ENCODE measurements at places on chromosomes 5 and 9.

GRCh38 chr5:151646334-151646733, 40.4 kb downstream of the SPARC start:
- DNase-seq = no peak

DNA sequence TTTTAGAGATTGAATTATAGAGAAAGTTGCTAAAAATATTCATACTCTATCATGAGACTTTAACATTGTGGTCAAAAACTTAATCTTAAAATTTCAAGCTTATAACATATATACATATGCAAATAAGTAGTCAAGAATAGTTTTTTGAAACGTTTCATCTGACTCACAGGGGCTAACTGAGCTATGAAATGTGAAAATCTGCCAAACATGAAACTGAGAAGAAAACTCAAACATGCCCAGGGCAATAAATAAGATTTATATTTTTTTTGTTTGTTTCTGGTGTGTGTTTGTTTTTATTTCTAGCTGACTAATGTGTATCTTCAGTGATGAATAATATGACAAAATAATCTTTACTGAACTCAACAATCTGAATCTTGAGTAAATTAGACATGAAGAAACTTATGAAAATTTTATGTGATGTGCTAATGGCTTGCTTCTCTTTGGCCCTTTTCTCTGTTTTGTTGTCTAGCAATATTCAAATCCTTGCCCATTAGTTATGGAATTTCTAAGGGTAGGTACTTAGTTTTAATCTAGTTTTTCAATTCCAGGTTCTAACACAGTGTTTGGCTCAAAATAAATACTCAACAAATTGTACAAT, 99.9 kb downstream of the FAM174A start:
- DNase-seq = no peak

DNA sequence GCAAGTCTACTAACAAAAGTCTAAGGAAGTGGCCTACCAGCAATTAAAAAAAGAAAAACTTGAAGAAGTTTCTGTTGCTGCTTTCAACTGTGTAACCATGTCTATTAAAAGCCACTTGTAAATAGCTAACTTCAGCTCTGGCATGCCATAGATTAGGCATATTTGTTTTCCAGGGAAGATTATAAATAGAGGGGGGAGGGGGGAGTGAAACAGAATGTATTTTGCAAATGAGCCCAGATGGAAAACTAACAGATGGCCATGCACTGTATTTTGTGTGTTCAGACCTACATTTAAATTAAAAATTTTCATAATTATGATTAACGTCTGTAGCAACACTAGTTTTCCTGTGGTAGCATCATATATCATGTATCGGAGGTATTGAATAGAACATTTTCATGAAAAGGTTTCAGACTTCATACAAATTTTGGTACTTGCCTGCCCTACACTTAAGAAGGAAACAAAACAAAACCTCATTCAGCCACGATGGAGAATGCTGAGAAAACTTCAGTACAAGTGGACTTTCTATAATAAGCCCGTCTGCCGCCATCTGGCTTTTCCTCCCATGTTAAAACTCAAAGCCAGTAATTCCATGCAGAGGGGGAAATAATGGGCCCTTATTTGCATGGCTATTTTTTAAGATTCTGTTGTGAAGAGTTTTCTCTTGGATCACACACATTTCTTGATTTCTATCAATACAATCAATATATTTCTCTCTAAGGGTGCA, 220.4 kb upstream of the SMARCA2 start:
- DNase-seq = no peak

DNA sequence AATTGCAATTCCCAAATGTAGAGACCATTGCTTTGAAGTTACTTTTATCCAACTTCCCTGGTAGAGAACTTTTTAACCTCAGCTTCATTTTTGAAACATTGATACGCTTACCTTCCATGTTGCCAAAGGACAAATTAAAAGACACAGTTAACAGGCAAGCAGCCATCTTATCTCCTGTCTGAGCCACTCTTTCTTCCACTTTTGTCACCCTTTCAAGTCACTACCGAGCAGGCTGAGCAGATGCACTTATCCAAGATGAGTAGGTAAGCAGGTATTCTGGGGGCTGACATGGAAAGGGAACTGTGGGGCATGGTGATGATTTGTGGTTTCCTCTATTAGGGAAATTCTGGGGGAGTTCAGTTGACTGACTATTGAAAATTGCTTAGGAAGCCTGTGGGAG, 66.7 kb downstream of the DOCK2 start:
- DNase-seq = no peak

DNA sequence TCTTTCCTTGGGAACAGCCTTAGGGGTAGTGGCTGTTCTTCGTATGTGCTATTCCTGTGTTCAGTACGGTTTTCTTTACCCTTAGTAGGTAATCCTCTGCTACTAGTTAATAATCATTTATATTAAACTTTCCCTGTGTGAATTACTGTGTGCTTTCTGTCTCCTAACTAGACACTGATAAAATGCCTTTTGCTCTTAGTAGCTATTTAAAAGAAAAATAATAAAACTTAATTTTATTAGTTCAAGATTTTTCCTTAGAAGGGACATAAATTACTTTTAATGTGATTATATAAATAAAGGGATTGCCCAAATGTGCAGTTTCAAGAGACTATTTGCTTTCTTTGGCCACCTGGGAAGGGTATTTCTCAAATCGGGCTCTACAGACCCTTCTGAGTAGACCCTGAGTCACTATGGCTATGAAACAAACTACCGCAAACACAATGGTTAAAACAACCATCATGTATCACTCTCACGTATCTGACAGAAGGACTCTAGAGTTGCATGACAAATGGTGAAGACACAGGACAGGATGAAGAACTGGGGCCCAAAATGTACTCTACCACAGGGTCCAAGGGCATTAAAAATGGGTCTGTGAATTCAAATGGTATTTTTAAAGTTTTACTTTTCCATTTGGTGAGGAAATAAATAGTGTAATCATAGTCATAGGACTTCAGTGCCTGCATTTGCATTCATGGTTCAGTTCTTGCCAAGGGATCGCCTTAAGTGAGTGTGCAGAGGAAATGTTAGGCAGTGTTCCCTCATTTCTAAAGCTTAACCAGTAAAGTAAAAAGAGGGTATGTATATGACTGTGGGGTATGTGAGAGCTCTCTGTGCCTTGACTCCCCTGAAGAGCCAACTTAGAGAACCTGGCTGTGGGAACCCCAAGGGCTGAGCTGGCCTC, 97.0 kb downstream of the TSSK1B start:
- no peak for DNase-seq

- DNase-seq = no peak
Observed at GRCh38 chr9:2599896-2600295, 21.7 kb upstream of the VLDLR start.

DNA sequence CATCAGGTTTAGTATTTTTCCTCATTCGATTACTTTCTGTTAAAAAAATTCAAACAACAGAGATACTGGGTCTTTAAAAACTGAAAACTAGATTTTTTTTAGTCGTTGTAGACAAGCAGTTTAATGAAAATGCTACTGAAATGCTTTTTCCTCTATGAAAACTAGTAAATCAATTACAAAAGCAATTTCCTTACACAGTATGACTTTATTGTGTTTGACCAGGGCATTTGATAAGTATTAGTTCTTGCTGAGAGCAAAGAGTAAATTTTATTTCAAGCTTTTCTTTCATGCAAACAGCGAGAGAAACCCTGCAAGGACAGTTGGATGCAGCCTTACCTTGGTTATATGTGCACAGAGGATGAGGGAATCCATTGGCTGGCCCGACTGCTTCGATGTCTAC, 308.5 kb downstream of the MAT2B start:
- no peak for DNase-seq

DNA sequence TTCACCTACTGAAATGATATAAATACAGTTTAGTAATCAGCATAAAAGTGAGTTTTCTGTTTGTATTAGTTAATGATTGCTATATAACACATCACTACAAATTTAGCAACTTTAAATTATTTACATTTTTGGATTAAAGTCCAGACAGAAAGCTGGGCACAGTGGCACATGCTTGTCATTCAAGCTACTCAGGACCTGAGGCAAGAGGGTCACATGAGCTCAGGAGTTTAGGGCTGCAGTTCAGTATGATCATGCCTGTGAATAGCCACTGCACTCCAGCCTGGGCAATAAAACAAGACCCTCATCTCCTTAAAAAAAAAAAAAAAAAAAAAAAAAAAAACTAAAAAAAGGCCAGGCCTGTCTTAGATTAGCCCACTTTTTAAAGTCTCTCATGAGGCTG, 273.6 kb upstream of the CTNND2 start:
- DNase-seq = no peak
